ENCODE measurements at places on chromosomes 3 and 15. TPM values are rescaled to one million over a fixed set of nuclear protein-coding genes. Genes with fewer than 3 reads are reported as not detected.

GRCh38 chr3:191470545-191470944 is 9.6 kb downstream of the PYDC2 start:
- no peak for DNase-seq

DNA sequence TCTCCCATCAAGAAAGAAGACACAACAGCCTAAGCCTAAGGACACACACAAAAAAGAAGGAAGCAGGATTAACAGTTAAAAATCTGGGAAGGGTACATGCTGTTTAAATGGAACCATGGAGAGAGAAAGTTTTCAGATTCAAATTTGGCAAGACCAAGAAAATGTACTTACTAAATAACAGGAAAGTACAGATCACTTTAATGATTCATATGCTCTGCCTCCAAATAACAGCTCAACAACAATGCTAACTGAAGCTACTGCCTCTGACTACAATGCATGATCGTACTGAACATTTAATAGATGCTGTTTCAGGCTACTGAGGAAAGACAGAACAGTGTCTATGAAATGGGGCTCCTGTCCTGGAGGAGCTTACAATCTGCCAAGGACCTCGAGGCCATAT is 8.4 kb upstream of the NMB start:
- DNase-seq, result no peak

DNA sequence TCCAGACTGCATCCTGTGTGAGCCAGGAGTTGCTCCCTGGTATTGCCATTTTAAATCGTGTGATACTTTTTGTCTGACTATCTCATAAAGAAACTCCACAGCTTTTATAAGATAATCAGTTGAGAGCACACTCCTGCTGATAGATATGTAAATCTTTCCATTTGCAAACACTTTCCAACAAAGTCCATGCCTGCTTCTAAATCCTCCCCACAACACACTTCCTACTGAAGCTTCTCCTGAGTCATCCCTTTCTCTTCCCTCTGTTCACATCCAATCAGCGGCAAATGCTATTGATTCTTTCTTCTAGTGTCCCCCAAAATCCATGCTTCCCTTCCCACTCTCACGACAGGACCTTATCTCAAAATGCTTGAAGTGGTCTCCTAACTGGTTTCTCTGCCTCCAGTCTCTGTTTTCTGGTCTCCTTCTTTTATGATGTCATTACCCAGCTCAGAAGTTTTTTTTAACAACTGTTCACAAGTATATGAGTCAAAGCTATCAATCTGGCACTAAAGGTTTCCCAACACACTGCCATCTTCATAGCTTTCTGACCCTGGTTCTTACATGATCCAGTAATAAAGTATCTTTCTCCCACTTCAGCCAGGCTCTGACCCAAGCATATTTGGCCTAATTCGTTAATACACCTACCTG is 4.5 kb upstream of the WWTR1 start:
- no peak for DNase-seq

Gene NCK1
- total RNA-seq, result 37.2 TPM

Gene TLR9
- 1.6 TPM for total RNA-seq
